ENCODE measurements at places on chromosomes 5 and 9. TPM values are rescaled to one million over a fixed set of nuclear protein-coding genes. Genes with fewer than 3 reads are reported as not detected.

DMRT3 gene
- total RNA-seq, result not detected

KCNIP1 gene
- not detected for total RNA-seq

WDR38 gene
- total RNA-seq, result not detected

DNA sequence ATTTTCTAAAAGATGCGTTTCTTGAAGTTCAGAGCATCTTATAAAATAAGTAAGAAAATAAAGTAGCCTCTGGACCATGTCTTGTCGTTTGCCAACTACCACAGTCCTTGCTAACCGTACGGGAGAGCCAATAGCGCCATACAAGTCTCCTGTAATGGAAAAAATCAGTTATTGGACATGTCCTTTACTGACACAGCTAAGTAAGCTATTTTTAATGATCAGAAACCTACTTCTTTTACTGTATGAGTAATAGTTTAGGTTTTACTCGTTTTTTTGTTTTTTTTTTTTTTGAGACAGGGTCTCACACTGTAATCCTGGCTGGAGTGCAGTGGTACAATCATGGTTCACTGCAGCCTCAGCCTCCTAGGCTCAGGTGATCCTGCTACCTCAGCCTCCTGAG is 37.7 kb upstream of the RAPGEF6 start:
- no peak for DNase-seq
- H3K4me1 ChIP-seq, result no peaks in the 10 kb centered on the region
- no peaks in the 10 kb centered on the region for H3K27me3 ChIP-seq
- H3K27ac ChIP-seq, result no peak overlapping the region
- no peak overlapping the region for H3K4me3 ChIP-seq

GRCh38 chr5:60382716-60383115 is 317.2 kb downstream of the DEPDC1B start:
- H3K27me3 ChIP-seq, result no peaks in the 10 kb centered on the region
- no peak overlapping the region for H3K27ac ChIP-seq
- no peaks in the 10 kb centered on the region for H3K36me3 ChIP-seq
- no peaks in the 10 kb centered on the region for H3K4me1 ChIP-seq

- H3K4me1 ChIP-seq, result no peaks in the 10 kb centered on the region
- H3K36me3 ChIP-seq, result no peaks in the 10 kb centered on the region
- H3K4me3 ChIP-seq, result no peak overlapping the region
- DNase-seq, result no peak
- peaks cover 27% of the 10 kb centered on the region for H3K27me3 ChIP-seq
These were observed 67.6 kb upstream of the ATP10B start for GRCh38 chr5:160919626-160920025.

- H3K4me1 ChIP-seq, result peaks cover 4% of the 10 kb centered on the region
- DNase-seq, result no peak
- H3K36me3 ChIP-seq, result no peaks in the 10 kb centered on the region
- H3K4me3 ChIP-seq, result no peak overlapping the region
- H3K27me3 ChIP-seq, result no peaks in the 10 kb centered on the region
These were observed 31.5 kb upstream of the ZFAND5 start for GRCh38 chr9:72396247-72397091.

DNA sequence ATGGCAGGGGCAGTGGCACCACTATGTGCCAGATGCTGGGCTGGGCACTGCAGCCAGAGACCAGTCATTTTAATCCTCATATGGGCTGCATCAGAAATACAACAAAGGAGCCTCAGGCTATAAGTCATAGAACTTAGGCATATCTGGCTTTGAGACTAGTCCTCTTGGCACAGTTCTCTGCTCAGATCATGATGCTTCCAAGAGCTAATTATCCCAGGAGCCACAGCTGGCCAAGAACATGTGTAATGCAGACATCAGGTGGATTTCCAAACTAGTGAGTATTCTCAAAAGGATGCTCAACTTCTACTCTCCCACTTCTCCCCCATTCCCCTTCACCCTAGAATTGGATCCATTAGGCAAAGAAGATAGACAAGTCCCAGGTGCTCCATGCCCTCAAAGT is 562.2 kb upstream of the TRPC7 start:
- no peak overlapping the region for H3K27ac ChIP-seq
- H3K4me1 ChIP-seq, result no peaks in the 10 kb centered on the region
- no peak overlapping the region for H3K4me3 ChIP-seq
- no peaks in the 10 kb centered on the region for H3K36me3 ChIP-seq
- DNase-seq, result no peak
- no peaks in the 10 kb centered on the region for H3K27me3 ChIP-seq

DNA sequence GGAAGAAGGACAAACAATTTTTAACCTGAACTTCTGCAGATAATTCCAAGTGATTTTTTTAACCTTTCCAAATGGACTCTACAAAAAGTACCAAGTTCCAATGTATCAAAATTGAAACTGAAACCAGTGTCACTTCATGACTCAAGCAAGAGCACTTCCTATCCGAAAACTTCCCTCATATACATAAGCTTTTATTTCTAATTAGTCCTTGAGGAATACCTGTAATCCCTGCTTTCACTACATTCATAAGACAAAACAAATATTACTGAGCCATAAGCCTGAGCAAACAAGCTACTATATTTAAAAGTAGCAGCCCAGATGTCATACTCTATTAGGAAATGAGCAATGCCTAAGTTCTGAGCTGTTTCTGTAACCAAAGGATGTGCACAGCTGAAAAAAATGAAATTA is 224.4 kb downstream of the EBF1 start:
- peaks cover 5% of the 10 kb centered on the region for H3K36me3 ChIP-seq
- H3K27ac ChIP-seq, result peak overlapping the region; percentile 88
- DNase-seq, result no peak
- peaks cover 11% of the 10 kb centered on the region for H3K4me1 ChIP-seq
- peak overlapping the region; percentile 90 for H3K4me3 ChIP-seq

- H3K27ac ChIP-seq, result peak overlapping the region; percentile 91
- H3K36me3 ChIP-seq, result peaks cover 3% of the 10 kb centered on the region
- H3K4me3 ChIP-seq, result no peak overlapping the region
- no peaks in the 10 kb centered on the region for H3K27me3 ChIP-seq
These were observed 17.4 kb downstream of the DNAJA1 start for GRCh38 chr9:33042473-33042872.

GRCh38 chr5:39226100-39226451 is 6.7 kb upstream of the FYB1 start:
- no peaks in the 10 kb centered on the region for H3K27me3 ChIP-seq
- no peak overlapping the region for H3K4me3 ChIP-seq
- peaks cover 16% of the 10 kb centered on the region for H3K4me1 ChIP-seq
- DNase-seq, result no peak
- H3K36me3 ChIP-seq, result peaks cover 4% of the 10 kb centered on the region
- H3K27ac ChIP-seq, result no peak overlapping the region

DNA sequence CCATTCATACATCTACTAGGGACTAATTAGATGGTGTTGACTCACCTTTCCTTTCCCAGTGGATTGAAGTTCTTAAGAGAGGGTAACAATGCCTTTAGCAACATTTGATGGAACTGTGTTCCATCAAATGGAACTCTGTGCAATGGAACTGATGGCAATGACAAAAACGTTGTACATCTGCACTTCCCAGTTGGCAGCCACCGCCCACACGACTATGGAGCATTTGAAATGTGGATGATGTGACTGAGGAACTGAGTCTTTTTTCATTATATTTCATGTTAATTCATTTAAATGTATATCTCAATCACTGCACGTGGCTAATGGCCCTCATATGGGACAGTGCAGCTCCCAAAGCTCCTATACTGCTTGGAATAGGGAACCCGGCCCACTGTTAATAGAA is 39.0 kb upstream of the ICE1 start:
- DNase-seq, result no peak
- H3K27ac ChIP-seq, result no peak overlapping the region
- H3K4me3 ChIP-seq, result no peak overlapping the region
- no peaks in the 10 kb centered on the region for H3K36me3 ChIP-seq
- peaks cover 44% of the 10 kb centered on the region for H3K27me3 ChIP-seq

DNA sequence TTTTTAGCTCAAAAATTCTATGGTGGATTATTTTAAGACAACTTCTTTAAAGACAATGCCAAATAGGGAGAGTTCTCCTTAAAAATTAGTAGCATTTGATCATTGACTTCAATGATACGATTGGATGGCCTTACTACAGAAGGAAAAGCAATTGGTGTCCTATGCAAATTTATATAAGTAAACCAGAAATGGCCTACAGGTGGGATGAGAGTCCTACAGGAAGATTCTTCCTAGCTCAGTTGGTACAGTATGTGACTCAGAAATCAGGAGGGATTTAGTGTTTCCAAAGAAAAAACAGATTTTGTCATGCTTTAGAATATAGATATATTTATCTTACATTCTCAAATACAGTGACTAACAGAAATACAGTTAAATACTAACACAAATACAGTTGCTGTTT is 6.5 kb downstream of the ANKRA2 start:
- DNase-seq, result no peak
- no peak overlapping the region for H3K27ac ChIP-seq
- peaks cover 12% of the 10 kb centered on the region for H3K4me1 ChIP-seq
- H3K27me3 ChIP-seq, result no peaks in the 10 kb centered on the region
- no peak overlapping the region for H3K4me3 ChIP-seq
- H3K36me3 ChIP-seq, result no peaks in the 10 kb centered on the region

DNA sequence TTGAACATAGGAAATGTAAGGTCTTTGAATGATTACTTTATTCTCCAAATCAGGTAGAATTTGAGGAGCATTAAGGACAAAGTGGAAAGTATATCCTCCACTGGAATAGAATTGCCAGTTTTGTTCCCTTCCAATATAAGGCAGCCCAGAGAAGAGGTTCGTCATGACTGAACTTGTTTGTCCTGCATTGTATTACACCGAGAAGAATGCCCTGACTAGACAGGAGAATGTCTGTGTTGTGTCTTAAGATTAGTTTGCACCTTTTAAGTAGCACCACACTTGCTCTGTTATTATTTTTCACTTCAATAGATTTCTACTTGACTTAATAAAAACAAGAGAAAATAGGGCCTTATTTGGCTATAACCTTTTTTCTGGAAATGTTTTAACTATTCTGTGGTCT is 586.2 kb upstream of the PTGER4 start:
- no peak overlapping the region for H3K4me3 ChIP-seq
- no peak for DNase-seq
- no peaks in the 10 kb centered on the region for H3K4me1 ChIP-seq
- H3K27ac ChIP-seq, result no peak overlapping the region
